Activated CD4-positive, alpha-beta T cell treated with anti-CD3 and anti-CD28 coated beads, Interleukin-2, amount 50 U/mL, for 4 hours (primary cell): ENCODE measurements at places on chromosomes 3 and 15.
A peak's percentile ranks its signal among the peaks of the same experiment; 100 is the strongest.

DNA sequence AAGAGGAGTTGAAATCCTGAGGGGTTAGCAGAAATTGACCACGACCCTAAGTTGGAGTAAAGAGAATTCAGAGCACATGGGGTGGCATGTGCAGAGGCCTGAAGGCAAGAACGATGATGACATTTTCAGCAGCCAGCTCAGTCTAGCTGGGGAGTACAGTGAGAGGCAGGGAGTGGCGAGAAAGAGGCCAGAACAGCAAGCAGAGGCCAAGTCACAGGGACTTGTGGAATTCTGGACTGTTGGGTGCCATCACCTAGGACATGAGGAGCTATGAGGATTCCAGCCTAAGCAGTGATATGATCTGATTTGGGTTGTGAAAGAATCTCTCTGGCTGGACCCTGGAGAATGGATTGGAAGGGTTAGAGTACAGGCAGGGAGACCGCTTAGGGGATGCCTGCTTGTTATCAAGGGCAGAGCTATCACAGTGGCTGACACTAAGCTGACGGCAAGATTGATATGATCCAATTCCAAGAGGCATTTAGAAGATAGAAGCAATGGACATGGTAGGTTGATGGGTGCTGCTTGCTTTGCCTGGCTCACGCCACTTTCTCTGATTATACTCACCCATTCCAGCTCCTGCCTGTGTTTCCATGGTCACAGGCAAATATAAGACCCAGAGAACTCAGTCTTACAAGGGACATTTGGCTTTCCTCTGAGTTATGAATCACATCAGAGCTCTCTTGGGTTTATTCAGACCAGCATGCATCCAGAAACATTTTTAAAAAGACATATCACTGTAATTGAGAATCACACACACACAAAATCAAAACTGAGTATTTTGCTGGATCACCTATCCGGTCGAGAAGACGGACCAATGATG is 66.4 kb downstream of the LRTM1 start:
- DNase-seq, result no peak

DNA sequence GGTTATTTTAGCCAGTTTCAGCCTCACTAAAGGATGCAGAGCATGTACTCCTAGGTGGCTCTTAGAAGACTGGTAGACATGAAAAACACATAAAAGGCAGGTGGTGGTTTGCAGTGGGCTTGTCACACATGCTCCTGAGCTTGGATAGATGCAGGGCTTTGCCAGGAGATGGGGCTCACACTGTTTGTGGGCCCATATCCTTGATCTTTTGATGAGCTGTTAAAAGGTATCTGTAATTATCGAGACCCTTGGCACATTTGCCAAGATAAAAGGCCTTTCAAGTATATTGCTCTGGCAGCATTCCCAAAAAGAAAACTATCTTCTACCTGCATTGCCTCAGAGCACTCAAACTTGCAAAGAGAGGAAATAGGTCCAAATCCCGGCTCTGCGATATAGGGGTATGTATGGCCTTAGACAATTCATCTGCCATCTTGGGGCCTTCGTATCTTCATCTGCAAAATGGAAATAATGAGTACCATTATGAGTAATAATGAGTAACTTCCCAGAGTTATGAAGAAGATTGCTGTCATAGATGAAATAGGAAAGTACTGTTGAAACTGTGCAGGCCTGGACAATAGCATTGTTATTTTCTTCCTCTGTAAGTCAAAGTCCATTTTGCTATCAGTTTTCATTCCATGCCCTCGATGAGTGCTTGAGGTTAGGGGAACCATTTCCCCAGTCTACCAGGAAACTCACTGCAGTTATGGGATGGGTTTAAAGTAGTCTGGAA is 172.7 kb downstream of the SYNPR start:
- DNase-seq, result no peak

GRCh38 chr15:51185213-51186159 is 90.8 kb upstream of the TNFAIP8L3 start:
- DNase-seq, result no peak

DNA sequence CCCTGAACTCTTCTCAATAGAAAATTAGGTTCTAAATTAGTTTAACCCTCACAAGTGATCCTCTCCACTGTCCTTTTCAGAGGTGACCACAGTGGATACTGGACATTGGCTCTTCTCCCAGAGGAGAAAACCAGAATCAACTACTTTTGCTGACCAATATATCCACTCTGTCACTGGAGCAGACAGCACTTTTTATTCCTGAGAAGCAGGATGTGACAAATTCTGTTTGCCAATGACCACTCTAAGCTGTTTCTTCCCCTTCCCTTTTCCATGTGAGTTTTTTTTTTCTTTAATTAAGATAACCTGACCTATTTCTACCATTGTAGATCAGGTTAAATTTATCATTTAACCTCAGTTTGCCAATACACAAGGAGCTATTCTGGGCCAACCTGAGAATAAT is 79.7 kb upstream of the ZNF280D start:
- no peak for DNase-seq

GRCh38 chr3:70276901-70277300 is 35.5 kb downstream of the MDFIC2 start:
- no peak for DNase-seq

GRCh38 chr3:166473501-166473900 is 636.3 kb upstream of the BCHE start:
- no peak for DNase-seq

DNA sequence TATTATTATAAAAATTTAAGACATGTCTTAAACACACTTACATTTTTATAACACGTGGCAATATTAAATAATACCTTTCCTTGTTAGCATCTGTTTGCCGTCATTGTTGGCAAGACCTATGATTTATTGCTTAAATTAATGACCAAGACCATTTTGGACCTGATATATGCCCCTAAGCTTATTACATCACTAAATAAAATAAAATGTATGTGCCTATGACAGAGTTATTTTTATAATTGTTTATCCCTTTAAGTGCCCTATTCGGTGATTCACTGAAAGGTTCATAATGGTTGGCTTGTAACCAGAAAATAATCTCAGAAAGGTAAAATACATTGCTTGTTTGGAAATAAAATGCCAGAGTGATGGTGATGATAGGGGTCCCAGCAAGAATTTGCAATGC is 17.5 kb downstream of the CDIN1 start:
- no peak for DNase-seq

- no peak for DNase-seq
Observed at GRCh38 chr3:187212196-187212545, 14.9 kb downstream of the RTP1 start.

DNA sequence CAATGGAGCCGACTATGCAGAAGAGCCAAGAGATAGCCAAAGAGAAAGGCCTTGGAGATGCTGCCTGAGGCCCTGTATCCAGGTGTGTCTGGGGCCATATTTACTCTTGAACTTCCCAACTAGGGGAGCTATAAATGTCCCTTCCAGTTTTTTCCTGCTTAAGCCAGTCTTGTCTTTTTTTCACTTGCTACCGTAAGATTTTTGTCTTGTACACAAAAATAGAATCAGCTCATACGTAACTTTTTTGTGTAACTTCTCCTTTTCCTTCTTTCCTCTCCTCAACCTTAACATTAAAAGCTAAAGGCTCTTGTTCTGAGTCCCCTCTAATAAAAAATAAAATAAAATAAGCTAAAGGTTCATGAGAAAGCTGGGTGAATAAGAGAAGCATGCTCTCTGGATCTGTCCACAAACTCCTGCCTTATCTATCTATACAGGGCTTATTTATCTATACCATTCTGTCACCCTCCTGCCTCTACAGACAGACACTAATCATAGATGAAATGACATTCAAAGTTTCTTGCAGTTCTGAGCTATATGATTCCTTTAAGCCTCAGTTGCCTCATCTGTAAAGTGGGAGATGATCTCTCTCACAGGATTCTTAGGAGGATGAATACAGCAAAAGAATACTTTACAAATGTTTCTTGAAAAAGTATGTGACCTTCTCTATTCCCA is 4.6 kb downstream of the SUMF1 start:
- DNase-seq, result no peak

GRCh38 chr3:151262871-151263525 is 15.3 kb downstream of the P2RY14 start:
- DNase-seq, result no peak

- DNase-seq, result no peak
Observed at GRCh38 chr15:47095833-47096232, 621.5 kb upstream of the SEMA6D start.

DNA sequence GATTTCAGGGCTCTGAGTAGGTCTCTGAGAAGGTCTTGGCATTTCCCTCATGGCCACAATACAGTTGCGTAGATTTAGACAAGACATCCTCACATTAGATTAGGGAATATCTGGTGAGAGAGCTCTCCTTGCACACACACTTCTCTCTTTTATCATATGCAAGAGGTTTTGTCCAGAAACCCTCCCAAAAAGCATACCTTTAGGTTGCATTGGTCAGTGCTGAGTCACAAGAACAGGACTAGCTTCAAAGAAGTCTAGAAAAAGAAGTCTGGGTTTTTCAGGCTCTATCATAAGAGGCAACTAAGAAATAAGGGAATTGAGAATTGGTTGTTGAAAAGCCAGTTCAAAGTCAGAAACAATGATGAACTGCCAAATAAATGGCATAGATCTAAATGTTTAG is 40.1 kb upstream of the MITF start:
- DNase-seq, result no peak

GRCh38 chr15:98850961-98851572 is 156.5 kb downstream of the PGPEP1L start:
- DNase-seq, result peak; percentile 50

GRCh38 chr3:52140000-52140399 is 14.2 kb downstream of the POC1A start:
- DNase-seq, result no peak
